ENCODE measurements at places on chromosomes 12 and 14.

DNA sequence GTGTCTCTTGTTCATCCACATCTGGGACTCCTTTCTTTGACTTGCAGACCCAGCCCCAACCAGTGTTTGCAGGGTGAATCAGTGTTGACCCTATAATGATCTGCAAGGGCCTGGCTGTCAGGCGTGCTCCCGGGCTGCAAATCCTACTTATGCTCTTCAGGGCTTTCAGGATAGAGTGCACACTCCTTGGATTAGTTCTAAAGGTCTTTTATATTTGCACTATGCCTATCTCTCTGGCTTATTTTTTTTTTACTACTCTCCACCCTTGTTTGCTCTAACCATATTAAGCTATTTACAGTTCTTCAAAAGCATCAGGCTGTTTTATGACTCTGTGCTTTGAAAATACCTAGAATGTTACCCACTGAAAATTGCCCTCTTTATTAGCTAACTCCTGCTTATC is 4.3 kb upstream of the PRICKLE1 start:
- DNase-seq, result no peak

DNA sequence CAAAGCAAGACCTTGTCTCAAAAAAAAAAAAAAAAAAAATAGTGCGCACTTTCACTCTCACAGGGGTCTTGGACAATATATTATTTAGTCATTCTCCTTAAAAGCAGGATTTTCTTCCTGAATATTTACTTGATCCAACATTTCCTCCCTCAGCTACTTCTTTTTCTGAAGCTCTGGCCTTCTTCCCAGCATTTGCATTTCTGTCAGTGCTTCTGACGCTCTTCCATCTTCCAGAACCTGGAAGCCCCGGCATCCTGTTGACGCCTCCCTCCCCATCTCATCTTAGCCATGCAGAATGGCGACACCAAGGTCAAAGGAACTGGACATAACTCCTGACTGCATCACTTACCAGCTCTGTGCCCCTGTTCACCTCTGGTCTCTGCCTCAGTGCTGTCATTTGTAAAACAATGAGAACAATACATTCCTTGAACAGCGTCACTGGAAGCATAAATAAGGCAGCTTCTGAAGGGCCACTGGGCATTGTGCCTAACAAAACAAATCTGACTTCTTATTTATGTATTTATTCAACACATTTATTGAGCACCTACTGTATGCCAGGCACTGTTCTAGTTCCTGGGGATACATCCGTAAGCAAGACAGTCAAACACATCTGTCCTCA is 90.9 kb upstream of the MDM1 start:
- DNase-seq, result no peak

GRCh38 chr12:59414051-59414450 is 181.8 kb upstream of the SLC16A7 start:
- no peak for DNase-seq

- DNase-seq, result no peak
These were observed 3.6 kb downstream of the LTBR start for GRCh38 chr12:6387541-6387940.

DNA sequence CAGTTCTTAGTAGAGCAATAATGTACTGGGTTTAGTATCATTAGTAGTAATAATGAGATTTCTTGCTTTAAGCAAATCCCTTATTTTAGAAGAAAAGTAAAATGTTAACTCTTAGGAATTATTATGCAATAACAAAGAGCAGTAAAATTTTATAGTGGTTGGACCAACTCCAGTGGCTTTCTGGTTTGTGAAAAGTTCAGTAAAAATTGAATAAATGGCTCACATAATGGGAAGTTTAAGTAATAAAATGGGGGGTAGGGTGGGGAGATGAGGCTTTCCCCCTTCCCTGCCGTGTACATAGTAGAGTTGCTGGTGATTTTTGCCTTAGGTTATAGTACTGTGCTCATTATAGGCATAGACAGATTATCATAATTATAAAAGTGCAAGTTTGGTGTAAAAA is 250.5 kb upstream of the ATP2B1 start:
- no peak for DNase-seq

DNA sequence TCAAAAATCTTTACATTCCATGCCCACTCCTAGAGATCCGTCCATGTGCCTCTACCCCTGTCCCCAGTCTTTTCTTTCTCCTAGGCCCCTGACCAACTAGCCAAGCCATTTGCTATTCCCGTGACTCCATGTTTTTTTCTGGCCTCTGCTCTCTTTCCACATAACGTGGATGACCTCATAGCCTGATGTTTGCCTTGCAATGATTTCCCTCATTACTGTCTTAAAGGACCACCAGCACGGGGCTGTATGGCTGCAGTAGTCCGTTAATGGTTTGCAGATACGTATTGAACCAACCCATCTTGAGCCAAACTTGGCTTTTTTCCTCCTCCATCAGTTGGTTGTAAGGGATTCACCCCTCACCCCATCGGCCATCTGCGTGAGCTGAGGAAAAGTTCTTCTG is 226.0 kb downstream of the PCNX1 start:
- DNase-seq, result no peak

- no peak for DNase-seq
These were observed 12.8 kb upstream of the ATP2B1 start for GRCh38 chr12:89721291-89721987.

DNA sequence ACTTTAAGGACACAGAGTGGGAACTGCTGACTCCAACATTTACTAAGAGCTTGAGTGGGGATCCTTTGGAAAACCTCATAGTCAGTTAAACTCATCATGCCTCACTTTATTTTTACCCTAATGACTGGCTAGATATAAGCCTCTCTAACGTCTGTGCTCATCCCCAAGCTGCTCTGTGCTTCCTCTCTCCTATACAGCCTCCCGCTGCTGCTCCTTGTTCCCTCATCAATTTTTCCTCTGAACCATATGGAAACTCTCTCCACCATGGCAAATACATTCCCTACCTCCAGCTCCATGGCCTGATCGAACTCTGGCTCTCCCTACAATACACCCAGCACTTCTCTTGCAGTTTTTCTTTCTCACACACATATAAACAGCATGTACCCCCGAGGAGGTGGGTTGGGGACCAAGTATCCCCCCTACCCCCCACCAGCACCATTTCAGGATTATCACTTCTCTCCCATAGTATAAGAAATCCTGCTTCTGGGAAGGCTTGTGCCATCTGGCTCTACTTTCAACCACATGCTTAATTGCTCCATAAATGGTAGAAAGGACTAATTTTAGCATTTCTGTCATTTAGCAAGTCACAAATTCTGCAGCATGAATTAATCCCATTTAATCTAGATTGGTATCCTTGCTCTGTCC is 39.2 kb upstream of the DYRK2 start:
- DNase-seq, result no peak

GRCh38 chr12:40376533-40377267 is 151.9 kb downstream of the LRRK2 start:
- no peak for DNase-seq

Data from epithelial cell of prostate (primary cell).